ENCODE measurements at places on chromosomes 1 and 21. TPM values are rescaled to one million over a fixed set of nuclear protein-coding genes. Genes with fewer than 3 reads are reported as not detected.

DNA sequence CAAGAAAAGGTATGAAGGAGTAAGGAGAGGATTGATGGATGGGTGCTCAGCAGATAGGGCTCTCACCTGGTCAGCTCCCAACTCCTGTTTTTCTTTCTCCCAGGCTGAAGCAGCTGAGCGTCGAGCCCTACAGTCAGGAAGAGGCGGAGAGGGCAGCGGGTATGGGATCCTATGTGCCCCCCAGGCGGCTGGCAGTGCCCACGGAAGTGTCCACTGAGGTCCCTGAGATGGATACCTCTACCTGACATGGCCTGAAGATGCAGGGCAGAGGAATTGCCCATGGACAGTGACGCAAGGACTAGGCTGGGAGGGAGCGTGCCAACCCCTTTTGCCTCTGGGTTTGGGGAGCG is 739 bp downstream of the ZNF593 start:
- DNase-seq: no peak

GRCh38 chr1:6481820-6482219 is 9.6 kb downstream of the PLEKHG5 start:
- no peak for DNase-seq

DNA sequence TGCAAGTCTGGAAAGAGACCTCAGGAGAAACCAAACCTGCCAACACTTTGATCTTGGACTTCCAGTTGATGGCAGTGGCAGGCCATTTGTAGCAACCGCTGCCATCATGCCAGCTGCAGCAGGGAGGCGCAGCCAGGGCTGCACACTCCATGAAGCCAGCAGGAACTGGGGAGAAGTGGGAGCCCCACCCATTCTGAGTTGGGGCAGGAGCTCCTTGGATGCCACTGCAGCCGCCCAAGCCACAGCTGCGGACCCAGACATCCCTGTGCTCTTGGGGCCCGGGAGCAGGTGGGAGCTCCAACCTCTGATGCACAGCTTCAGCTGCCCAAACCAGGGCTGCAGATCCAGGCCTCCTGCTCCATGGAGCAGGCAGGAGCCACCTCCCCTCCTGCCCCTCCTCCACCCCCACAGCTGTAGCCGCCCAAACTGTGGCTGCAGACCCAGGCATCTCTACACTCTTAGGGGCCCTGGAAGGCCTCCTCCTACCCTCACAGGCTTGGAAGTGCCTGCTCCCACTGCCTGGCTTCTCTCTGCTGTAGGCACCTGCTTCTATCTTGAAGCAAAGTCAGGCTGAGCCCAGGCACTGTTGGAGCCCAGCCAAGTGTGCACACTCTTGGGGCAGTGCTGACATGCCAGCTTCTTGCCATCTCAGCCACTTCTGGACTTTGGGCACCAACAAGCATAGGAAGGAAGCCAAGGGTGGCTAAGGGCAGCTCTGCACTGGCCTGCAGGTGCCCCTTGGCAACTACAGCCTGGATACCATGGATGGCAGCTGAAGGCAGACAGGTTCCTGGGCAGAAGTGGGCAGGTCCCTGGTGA is 20.0 kb upstream of the DISP1 start:
- no peak for DNase-seq

ALX3 gene
- not detected for total RNA-seq

GJB3 gene
- total RNA-seq: not detected

All from fibroblast of the aortic adventitia (primary cell).